Right renal cortex interstitium (tissue), 3 donors: ENCODE measurements at places on chromosomes 13 and 19.

DNA sequence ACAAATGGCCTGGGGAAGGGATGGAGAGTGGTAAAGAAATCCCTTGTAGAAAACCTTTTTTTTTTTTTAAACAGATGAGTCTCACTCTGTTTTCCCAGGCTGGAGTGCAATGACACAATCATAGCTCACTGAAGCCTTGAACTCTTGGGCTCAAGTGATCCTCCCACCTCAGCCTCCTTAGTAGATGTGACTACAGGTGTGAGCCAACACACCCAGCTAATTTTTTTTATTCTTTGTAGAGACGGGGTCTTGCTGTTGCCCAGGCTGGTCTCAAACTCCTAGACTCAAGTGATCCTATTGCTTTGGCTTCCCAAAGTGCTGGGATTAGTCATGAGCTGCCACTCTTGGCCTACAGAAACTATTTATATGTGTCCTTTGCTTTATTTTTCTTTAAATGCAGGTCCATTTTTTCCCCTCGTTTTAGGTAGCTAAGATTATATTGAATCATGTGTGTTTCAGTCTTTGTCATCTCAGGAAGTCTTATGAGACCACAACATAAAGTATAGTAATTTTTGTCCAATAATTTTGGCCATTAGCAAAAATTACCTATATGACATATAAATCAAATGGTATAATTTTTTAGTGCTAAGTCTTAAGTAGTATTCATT is 10.5 kb downstream of the LPAR6 start:
- no peak for DNase-seq

DNA sequence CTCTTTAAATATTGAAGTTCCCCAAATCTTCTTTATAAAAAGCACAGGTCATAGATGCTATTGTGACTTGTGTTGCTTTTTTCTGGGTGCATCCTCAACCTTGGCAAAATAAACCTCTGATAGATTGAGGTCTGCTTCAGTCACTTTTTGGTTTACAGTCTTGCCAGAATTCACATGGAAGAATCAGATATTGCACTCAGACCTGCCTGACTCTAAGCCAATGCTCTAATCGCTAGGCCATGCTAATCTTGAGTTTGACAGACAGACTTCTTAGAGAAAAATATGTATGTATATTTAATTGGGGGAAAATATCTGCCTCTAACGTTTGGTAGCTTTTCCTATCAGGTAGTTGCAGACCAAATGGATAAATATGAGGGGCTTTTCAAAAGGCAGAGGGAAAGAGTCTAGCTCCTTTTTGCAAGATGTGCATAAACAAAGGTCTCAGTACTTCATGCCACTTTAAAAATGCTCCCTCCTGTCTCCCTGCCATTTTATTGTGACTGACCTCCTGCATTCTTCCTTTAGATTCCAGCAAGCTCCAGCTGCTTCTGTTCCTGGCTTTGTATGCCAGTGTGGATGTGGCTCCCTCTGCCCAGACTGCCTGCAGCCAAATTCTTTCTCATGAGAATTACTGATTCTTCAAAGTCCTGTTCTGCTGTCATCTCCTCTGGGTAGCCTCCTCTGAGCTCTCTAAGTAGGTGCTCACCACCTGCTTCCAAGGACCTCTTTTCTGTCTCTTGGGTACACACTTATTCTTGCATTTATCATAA is 42.4 kb upstream of the RFC3 start:
- no peak for DNase-seq

DNA sequence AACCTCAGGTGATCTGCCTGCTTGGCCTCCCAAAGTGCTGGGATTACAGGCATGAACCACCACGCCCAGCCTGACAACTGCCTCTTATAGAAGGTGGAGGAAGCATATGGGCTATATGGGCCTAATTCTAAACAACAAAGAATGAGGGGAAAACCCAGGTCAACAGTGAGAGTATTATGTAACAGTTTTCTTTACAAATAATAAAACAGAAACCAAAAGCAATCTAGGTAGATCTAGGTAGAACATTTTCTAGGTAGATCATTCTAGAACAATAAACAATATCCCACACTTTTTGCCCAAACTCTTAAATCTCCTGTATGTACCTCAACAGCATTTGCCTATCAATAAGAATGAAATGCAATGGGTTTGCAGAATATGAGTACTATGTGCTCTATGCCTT is 267.4 kb downstream of the ABCC4 start:
- no peak for DNase-seq

GRCh38 chr19:46984077-46985010 is 35.3 kb upstream of the NPAS1 start:
- no peak for DNase-seq
